ENCODE measurements at places on chromosomes 6 and 20. TPM values are rescaled to one million over a fixed set of nuclear protein-coding genes. Genes with fewer than 3 reads are reported as not detected.

GRCh38 chr6:42498473-42499128, 46.9 kb upstream of the TRERF1 start:
- DNase-seq = no peak

The SIM1 gene
- total RNA-seq = not detected

The C6orf141 gene
- not detected for total RNA-seq

- no peak for DNase-seq
Measured at GRCh38 chr6:52539607-52540006, 37.3 kb downstream of the TRAM2 start.

DNA sequence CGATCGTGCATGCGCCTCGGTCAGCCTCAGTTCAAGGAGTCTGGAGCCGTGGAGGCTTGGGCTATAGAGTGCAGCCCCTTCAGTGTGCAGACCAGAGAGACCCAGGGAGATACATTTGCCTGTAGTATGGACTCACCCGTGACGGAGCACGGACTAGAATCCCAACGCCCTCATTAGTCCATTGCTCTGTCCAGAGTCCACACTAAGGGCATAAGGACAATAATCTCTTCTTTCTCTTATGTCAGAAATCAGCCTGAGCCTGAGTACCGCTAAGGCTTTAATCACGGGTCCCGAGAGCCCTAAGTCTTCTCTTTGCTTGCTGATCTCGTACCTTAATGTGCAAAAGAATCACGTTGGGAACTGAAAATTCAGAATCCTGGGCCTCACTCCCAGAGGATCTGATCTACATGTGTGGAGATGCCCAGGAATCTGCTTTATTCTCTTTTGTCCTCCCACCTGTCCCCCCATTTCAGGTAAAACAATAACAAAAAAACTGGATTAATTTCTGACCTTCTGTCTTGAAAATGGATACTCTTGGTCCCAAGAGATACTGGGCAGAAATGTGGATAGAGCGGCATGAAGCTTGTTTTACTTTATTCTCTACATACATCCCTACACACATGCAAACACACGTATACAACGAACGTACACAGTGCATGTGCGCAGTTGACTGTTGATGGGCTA, 671 bp downstream of the BPHL start:
- DNase-seq = no peak

The PERP gene
- total RNA-seq = not detected

DNA sequence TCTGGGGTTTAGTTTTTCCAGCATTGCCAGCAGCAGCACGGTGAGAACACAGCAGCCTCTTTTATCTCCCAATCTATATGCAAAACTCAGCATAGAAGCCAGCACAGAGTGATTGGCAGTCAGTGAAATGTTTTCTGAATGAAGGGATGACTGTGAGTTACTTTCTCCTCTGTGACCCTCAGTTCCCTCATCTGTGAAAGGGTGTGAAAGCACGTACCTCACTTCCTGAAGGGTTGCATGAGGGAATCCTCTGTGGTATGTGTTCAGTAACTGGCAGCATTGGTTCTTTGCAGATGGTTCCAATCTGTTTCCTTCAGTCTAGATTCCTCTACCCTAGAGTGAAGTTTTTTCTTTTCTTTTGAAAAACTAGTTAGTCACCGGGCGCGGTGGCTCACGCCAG, 40.0 kb downstream of the EFCAB8 start:
- no peak for DNase-seq

GRCh38 chr6:43790031-43790430, 20.0 kb downstream of the VEGFA start:
- DNase-seq = no peak

The PRND gene
- not detected for total RNA-seq

- DNase-seq = no peak
Measured at GRCh38 chr6:168951217-168951616, 302.4 kb downstream of the THBS2 start.

The MTHFD1L gene
- total RNA-seq = 129 TPM

- no peak for DNase-seq
Measured at GRCh38 chr20:46218656-46219055, 89.6 kb downstream of the CDH22 start.

DNA sequence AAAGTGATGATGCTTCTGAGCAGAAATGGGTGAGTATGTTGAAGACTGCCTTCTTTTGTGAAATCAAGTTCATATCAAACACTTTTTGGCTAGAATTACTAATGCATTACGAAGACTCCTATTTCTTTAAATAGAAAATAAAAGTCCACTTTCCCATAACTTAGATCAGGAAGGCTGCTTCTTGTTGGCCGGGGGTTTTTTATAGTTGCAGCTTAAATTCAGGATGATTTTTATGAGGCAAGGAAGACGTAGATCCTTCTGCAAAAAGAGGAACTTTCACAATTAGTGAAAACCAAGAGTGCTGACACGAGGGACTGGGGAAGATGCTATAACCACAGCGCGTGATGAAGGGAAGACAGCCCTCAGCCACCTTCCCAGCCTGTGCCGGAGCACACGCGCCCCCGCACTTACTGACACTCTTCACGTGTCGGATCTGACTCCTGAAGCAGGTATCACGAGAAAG, 206.1 kb upstream of the PRDM1 start:
- DNase-seq = peak; percentile 63

DNA sequence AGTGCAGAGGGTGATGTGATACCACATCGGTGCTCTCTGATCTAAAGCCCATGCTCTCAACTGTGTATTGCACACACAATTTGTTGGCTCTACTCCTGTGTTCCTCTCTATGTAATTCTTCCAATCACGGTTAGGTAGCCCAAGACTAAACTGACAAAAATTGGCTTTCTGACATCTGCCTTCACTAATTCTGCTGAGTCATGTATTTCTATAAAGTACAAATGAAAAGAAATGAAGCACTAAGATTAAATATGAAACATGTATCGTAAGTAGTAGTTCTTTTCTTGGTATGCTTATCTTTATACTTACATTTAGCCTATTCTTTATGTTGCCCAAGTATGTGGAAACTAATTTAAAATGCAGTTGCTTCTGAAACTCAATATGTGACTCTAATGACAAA, 7.7 kb upstream of the MLIP start:
- DNase-seq = no peak

DNA sequence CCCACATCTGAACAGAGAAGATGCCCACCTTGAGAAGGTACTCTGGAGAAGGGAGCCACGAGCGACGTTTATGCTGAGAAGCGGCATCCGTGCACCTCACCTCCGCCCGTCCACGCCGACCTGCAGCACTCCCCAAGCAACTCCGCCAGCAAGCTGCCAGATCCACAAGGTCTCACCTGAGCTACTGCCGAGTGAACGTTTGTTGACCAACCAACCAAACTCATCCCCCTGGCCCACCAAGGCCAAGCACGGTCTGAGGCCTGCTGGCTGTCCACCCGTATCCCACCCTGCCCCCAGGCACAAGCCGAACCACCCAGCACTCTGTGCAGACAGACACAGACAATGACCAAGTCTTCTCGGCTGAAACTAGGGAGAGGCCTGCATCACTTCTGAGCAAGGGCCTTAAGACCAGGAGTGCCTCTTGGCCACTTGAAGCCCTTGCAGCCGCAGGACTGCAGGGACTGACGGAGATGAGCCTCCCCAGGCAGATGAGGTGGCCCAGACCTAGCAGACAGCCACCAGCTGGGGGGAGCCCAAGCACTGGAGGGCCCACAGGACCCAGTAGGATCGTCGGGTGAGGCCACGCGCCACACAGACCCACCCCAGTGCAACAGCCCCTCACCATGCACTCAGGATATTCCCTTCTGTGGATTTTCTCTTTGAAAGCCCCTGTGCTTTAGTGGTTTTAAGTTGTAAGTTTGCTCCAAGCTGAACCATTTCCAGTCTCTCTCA, 12.1 kb downstream of the TAF4 start:
- DNase-seq = no peak

DNA sequence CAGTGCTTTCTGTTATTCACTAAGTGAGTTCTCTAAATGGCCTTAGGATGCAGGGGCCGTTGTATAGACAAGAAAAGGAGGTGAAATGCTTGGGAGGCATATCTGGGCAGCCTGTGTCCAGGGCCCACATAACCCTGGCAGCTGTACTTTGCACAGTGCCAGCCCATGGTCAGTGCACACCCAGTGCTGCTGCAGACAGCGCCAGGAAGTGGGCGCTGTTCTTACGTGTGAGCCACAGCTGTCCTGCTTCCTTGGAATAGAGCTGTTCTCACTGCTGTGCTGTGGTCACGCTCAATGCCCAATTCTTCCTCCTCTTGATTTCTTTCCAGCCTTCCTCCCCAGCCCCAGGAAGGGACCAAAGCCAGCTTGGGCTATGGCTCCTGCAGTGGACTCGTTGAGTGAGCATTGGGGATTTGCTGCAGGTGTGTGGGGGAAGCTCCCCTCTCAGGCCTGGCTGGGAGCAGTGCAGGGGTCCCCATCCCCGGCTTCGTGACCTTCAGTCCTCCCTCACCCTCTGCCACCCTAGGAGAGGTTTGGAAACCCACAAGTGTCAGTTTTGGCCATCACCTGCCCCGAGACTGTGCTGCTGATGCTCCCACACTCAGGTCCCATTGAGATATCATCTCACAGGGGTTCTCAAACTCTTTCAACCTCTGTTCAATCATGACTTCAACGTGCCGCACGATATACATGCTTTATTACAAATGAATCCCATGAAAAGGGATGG, 246.8 kb upstream of the EXOC2 start:
- DNase-seq = no peak

The HCRTR2 gene
- total RNA-seq = not detected

The FBXL4 gene
- 20.9 TPM for total RNA-seq

- no peak for DNase-seq
Measured at GRCh38 chr6:150333585-150333941, 35.2 kb upstream of the IYD start.

GRCh38 chr20:25623225-25623735, 534 bp downstream of the NANP start:
- peak; percentile 15 for DNase-seq

- DNase-seq = no peak
Measured at GRCh38 chr6:71523548-71523947, 234.9 kb downstream of the OGFRL1 start.

- DNase-seq = no peak
Measured at GRCh38 chr6:144469144-144469575, 184.0 kb downstream of the UTRN start.

GRCh38 chr6:156980515-156980914, 203.3 kb downstream of the ARID1B start:
- no peak for DNase-seq

DNA sequence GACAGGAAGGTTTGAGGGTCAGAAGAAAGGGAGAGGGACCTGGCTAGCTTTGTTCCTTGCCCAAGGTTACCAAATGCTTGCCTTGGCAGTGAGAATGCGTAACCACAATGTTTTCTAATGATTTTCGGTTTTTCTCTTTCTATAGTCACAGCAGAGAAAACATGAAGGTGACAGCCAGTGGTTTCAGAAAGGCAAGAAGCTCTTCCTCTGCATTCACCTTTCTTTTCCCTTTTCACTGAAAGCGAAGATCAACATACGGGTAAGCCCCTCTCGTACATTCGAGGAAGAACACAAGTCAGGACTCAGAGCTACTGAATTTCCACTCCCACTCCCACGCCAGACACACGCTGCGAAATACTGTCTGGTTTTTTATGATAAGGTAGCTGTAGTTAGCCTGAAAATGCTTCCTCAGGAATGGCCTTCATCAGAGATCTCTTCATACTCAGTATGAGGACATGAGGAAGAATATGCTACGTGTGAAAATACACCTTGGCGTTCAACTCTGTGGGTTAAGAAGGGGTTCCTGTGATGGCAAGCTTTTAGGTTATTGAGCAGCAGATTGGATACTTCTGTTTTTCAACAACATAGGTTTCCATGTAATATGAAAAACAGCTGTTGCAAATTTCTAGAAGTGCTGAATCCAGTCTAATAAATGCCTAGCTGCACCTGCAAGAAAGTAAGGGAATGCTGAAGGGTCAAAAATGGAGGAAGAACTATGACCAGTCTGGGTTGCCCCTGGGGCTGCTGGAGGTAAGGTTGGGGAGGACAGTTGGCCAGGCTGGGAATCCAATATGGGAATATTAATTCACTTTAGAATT, 7.4 kb upstream of the CD83 start:
- no peak for DNase-seq

- no peak for DNase-seq
Measured at GRCh38 chr6:9485992-9486391, 928.9 kb downstream of the TFAP2A start.

The HDGFL1 gene
- total RNA-seq = not detected

- DNase-seq = no peak
Measured at GRCh38 chr6:1963596-1963995, 281.8 kb downstream of the GMDS start.

DNA sequence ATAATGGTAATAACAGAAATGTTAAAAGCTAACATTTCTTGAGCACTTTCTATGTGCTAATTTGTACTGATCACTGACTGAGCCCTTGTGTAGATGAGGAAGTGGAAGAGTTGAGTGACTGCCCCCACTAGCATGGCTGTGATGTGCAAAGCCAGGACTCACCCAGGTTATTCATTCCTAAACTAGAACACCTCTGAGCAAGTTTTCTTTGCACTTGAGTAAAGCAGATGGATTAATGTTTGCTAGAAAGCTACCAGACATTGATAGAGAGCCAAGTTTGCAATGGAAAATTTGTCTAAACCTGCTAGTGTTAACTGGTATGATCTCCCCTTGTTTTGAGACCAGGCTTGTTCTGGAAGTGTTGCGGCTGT, 467.4 kb upstream of the PLCB4 start:
- peak; percentile 45 for DNase-seq

The TRAPPC3L gene
- total RNA-seq = not detected

GRCh38 chr6:53862662-53863462, 68.1 kb downstream of the LRRC1 start:
- DNase-seq = no peak

Data from OCI-LY7 (cell line).